ELF-1 (cell line): ENCODE measurements at places on chromosomes 16 and 17.
A peak's percentile ranks its signal among the peaks of the same experiment; 100 is the strongest.

GRCh38 chr17:51032850-51033249 is 87.8 kb downstream of the SPAG9 start:
- DNase-seq: no peak

DNA sequence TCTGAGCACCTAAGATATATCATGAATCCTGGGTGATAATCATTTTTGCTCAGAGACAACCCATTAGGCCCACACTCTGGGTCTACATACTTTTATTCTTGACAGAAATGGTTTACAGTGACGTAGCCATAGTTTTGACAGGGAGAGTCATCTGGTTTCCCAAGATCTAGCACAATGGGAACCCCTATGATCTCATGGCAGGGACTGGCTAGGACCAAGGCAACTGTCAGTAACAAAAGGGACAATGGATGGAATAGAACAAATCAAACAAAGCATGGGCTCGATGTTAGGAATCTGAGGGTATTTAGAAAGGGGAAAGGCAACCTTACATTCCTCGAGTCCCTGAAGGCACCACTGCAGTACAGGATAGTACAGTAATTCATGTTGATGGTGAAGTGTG is 20.5 kb downstream of the CFAP97D1 start:
- DNase-seq: no peak

DNA sequence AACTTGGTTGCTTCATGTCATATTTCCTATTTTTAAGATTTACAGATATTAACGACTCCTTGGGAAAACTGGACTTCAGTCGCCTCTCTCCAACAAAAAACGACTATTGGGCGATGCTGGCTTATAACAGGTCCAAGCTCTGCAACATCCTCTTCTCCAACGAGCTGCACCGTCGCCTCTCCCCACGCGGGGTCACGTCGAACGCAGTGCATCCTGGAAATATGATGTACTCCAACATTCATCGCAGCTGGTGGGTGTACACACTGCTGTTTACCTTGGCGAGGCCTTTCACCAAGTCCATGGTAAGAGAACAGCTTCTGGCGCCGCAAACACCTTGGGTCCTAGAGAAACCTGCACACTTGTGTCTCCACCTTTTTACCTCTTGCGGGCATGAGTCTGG is 333.0 kb downstream of the WWOX start:
- no peak for DNase-seq

DNA sequence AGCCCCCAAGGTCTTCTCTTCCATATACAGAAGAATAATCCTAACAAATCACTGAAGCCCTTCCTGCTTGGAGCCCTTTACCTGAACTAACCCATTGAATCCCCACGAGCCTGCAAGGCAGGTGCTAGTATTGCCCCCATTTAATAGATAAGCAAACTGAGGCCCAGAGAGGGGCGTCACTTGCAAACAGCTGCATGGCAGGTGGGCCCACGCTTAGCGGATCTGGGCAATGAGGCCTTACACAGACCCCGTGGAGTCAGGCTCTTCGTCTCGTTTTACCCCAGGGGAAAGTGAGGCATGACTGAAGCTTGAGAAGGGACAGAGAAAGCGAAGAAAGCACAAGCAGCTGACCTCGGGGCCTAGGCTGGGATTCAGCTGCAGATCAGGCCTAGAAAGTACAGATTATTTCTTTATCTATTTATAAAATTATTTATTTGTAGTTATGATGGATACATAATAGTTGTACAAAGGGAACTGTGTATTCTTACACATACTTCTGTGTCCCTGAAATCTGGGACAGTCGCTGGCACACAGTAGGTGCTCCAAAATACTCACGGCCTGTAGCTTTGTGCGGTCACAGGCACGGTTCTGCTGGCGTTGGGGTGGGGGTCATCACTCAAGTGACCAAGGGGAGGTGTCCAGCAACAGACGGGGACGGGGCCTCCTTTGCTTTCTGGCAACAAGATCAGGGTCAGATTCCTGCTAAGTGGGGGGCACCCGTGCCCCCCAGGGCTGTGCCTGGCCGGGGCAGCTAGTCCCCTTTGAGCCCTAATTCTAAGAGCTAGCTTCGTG is 223.2 kb upstream of the GSE1 start:
- no peak for DNase-seq

DNA sequence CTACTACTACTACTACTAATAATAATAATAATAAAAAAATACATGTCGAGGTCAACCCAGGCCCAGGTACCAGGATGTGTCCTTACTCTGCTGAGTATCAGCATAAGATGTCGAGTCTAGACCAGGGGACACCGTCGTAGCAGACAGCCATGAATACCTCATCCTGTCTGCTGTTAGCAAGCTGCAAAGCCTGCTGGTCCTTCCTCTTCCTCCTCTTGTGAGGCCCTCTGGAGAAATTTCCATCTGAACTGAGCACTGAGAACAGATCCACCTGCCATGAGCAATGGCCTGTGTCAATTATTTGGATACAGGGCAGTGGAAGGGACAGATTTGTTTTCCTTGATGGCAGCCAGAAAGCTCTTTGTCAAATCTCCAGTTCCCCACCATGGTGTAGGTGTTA is 168.5 kb downstream of the XYLT1 start:
- no peak for DNase-seq

DNA sequence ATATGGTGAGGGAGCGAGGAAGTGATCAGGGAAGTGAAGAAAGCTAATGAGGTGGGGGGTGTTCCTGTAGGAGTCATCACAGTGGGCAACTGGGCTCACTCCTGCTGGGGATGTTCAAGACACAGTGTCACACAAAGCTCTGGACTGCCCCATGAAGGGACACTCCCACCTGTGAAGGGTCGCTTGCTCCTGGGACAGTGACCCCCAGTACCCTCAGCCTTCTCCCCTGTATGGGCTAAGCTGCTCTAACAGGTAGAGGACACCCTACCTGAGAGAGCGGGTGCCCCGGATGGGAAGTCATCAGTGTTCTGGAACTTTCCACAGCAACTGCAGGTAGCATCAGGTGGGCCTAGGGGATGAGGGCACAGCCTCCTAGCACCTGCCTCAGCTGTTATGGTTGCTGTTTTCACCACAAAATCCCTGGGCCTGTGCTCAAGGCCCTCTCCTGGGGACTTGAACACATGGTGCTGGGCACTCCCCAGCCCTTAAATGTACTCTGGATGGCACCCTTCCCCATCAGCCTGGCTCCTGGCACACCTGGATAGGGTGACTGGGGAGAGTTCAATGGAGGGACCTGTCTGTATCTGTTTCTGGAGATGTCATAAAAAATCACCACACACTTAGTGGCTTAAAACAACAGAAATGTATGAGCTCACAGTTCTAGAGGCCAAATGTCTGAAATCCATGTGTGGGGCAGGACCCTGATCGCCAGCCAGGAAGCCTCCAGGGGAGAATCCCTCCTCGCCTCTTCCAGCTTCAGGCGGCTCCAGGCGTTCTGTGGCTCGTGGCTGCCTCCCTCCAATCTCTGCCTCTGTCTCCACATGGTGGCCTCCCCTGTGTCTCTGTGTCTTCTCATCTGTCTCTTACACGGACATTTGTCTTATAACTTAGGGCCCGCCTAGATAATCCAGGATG is 104.0 kb upstream of the CDH5 start:
- no peak for DNase-seq

DNA sequence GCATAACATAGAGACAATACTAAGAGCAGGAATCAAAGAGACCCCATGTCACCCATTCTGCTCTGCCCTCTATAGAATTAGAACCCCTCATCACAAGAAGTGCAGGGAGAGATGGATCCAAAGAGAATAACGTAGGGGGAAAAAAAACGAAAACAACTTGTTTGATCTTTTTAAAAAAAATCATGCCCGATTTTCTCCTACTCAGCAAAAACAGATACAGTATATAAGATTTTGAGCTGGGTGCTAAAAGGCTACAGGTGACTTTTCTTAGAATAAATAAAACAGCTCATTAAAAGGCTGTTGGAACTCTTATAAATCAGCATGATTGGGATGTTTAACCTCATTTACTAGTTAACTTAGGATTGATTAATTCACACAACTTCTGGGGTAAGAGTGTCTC is 17.4 kb downstream of the UBN1 start:
- DNase-seq: no peak

DNA sequence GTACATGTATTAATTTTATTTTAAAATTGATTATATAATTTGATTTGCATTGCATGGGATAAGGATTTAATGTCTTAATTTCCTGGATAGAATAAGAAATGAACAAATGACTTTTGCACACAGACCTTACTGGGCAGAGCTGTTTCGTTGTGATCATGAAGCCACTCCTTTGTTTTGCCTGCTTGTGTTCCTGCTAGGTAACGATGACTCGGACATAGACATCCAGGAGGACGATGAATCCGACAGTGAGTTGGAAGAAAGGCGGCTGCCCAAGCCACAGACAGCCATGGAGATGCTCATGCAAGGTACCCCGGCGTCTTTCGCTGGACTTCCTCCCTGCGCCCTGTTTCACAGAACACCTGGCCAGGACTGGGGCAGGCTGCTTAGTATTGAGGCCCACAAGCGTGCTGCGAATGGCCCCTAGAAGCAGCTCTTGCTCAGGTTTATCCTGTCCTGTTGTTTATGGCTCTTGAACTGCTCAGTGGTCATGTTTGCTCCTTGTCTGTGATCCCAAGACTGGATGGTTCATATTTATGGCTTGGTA is 29.6 kb downstream of the CLUAP1 start:
- no peak for DNase-seq

DNA sequence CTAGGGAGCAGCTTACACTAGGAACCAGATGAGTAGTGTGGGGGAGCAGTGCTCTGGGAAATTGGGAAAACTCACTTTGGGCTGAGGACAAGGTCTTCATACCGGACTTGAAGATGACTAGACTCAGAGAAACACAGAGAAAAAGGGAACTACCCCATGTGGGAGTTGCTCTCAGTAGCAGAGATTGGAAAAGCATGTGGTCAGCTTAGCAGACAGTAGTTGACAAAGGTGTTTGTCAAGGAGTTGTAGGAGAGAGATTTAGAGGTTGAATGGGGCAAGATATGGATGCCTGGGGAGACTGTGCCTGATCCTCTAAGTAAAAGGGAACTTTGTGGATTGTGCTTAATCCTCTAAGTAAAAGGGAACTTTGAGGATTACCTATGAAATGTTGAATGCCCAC is 194.5 kb upstream of the COX10 start:
- no peak for DNase-seq

- DNase-seq: no peak
Observed at GRCh38 chr17:37830151-37830993, 85.5 kb upstream of the HNF1B start.

GRCh38 chr17:62627219-62627903 is at the start of gene MRC2:
Gene MRC2, plus strand, starts transcription at chr17:62627670. Its CDS starts 133 bp downstream, at chr17:62627803.
- peak; percentile 86 for DNase-seq

- no peak for DNase-seq
Observed at GRCh38 chr16:87723226-87723623, 42.6 kb downstream of the KLHDC4 start.

GRCh38 chr16:85586380-85587104 is 26.6 kb upstream of the GSE1 start:
- no peak for DNase-seq

DNA sequence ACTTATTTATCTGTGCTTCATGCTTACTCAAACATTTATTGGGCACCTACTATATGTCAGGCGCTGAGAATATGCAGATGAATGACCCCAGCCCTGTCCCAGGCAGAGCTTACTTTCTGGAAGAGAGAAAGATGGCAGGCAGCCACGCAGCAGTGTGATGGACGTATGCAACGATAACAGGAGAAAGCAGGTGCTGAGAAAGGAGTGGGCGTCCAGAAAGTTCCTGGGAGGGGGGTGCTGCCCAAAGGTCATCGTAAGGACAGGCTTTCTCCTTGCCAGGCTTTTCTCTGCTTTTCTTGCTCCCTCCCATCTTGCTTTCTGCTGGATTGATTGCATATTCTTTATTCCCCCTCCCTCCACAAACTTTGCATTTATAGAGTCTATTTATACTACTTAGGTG is 124.5 kb downstream of the GAS7 start:
- no peak for DNase-seq

DNA sequence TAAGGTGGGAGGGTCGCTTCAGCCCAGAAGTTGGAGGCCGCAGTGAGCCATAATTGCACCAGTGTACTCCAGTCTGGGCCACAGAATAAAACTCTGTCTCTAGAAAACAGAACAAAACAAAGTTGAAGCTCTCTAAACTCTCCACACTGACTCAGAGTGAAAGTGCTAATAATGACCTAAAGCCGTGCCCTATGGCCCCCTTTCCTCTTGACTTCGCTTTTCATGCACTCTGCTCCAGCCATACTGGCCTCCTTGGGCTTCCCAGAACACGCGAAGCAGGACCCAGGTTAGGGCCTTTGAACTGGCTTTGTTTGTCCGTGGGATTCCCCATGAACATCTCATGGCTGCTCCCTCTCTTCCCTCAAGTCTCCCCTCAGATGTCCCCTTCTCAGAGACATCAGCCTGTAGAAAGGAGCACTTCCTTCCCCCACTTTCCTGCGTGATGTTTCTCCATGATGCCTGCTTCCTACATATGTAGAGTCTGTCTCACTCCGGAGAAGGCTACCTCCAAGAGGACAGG is 18.6 kb upstream of the SPN start:
- DNase-seq: no peak

GRCh38 chr16:86598607-86599565 is 20.5 kb downstream of the FOXL1 start:
- DNase-seq: no peak

GRCh38 chr16:68071518-68071901 is 13.7 kb upstream of the NFATC3 start:
- DNase-seq: no peak

DNA sequence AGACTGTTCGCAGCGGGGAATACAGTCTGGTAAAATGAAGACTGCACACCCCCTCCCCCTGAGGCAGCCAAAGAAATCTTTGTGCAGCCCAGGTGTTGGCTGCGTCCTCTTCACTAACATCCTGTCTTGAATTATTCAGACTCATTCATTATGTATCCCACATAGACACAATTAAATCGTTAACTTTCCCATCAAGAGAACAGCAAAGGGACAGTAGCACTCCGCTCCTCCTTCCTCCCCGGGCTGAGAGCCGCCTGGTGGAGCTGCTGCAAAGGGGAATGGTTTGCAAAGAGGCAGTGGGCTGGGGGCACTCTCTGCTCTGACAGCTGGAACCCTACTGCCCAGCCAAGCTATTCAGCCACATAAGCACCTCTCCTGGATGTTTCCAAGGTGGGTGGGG is 290.0 kb upstream of the SOX9 start:
- DNase-seq: peak; percentile 65

- no peak for DNase-seq
Observed at GRCh38 chr17:40794466-40794865, 5.3 kb downstream of the KRT28 start.

DNA sequence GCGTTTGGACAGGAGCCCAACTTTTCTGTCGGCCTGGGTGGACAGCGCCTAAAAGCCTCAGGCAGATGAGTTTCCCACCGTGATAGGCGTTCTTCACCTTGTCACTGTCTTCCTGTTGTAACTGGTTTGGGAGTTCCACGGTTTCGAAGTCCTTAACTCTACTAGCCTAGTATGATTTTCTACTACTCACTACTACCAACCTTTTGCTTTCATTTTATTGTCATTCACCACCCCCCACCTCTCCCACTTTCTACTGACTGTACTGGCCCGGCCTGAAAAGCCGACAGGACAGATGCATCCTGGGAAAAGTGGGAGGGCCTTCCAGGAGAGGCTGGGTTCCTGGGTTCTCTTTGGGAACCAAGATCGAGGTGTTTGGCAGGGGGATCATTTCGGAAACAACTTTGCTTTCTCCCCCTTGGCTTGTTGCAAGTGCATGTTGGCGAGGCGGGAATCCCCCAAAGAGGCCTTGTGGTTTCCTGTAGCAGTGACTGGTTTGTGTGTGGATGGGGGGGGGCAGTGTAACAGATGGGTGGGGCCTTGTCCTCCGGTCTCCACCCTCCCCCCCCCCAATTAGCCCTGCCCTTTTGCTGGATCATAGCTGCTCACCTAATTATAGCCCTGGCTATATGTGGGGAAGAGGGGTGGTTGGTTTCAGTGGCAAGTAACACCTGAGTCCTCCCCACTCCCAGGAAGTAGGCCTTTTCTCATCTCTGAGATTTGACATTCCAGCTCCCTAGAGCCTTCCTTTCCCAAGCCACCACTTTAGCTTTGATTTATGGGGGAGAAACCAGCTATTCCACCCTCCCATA is 1.4 kb downstream of the EIF5A start:
- DNase-seq: peak; percentile 75
